Activated CD8-positive, alpha-beta T cell treated with anti-CD3 and anti-CD28 coated beads for 36 hours (primary cell): ENCODE measurements at places on chromosomes 16 and 17. TPM values are rescaled to one million over a fixed set of nuclear protein-coding genes. Genes with fewer than 3 reads are reported as not detected.
A peak's percentile ranks its signal among the peaks of the same experiment; 100 is the strongest.

- DNase-seq: no peak
Measured at GRCh38 chr16:53334581-53334980, 99.7 kb upstream of the RBL2 start.

DNA sequence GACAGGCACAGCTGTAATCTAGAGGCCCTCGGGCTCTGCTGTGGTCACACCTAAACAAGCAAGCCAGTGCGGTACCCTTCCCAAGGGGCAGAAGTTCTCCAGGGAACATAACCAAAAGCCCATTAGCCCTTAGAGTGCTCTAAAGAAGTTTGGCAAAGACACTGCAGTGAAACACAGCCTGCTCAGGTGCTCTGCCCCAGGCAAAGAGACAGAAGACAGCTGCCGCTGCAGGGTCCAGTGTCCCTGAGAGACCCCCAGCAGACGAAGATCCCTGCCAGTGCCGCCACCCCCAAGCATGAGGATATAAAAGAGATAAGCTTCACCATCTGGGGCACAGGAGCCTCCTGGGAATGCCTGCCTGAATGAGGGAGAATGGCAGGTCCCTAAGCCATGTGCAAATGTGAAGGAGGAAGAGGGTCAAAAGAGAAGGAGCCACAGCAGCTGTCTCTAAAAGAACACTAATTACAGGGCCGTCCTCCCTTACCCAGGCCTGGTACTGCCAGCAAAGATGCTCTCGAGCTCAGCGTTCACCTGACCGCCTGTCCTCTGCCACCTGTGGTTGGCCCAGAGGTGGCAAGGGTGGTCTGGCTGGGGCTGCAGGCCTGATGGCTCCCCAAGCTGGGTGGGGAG, 29.7 kb downstream of the CUEDC1 start:
- DNase-seq: no peak

DNA sequence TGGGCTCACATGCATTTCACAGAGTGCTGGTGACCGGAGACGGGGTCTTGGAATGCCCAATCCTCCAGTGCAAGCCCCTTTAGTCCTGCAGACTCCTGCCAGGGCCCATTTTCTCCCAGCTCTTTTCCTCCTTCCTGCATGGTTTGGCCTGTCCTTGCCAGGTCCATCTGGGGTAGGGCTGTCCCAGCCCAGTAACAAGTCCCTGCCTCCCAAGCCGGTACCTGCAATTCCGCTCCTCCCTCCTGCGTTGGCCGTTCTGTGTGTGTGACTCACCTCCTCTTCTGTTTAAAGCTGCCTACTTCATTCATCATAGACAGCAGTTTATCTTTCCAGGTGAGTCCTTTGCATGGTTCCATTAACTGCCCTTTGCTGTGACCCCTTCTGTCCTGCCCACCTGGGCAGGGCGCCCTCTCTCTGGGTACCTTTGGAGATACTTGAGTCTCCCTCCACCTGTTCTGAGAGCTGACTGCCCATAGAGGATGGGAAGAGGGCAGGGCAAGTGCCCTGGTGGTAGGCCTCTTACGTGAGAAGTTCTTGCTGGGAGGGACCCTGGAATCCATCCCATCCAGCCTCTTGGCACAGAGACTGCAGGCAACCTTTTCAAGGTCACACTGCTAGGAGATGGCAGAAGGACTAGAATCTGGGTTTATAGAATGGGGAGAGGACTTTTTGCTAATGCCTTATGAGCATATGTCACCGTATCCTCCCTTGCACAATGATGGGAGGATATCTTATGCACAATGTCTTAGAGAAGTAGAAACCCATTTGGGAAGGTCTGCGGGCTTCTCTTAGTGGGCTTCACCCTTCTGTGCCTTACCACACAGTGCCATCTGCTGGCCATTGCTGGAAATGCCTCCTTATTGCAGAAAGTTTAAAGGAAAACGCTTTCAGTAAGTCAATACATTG, 29.7 kb upstream of the LGALS9 start:
- DNase-seq: peak; percentile 89

Gene TBC1D16
- 12.0 TPM for total RNA-seq

Gene ABCC12
- not detected for total RNA-seq

Gene CEP295NL
- total RNA-seq: not detected

GRCh38 chr16:58022601-58023371, 2.8 kb upstream of the MMP15 start:
- DNase-seq: no peak

Gene PRKCB
- 105 TPM for total RNA-seq

GRCh38 chr17:48612854-48613691, 2.0 kb downstream of the HOXB8 start:
- DNase-seq: peak; percentile 64

GRCh38 chr17:40695874-40696472, 7.6 kb downstream of the KRT24 start:
- DNase-seq: no peak

- no peak for DNase-seq
Measured at GRCh38 chr17:79587945-79588344, 22.9 kb downstream of the RBFOX3 start.

Gene ANKRD40CL
- not detected for total RNA-seq

DNA sequence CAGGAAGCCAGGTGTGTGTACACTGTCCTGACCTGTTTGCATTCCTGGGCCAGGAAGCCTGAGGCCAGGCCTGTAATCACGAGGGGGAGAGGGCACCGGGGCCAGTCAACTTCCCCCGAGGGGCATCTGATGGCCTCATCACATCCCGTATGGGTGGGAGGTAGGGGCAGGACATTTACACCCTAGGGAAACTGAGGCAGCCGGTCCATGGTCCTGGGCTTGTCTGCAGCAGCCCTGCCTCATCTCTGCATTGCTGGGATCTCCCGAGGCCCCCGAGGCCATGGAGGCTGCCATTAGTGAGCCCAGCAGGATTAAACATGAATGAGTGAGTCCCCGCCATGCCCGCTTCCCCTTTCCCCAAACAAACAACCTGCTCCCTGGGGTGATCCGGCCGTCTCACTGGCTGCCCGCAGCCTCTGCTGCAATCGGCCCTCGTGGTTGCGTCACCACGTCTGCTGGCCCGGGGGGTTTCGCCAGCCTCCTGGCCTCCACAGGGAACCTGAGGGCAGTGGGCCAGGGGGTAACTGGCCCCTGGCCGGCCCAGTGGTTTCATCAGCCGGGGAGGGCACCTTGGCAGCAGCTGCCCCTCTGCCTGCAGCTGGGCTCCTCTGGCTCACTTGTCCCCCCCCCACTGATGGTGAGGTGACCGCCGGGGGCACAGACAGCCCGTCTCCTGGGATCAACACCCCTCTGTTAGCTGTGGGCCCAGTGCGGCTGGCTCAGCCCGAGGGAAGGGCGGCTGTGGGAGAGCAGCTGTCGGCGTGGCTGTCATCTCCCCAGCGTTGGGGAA, 88.3 kb upstream of the GSE1 start:
- no peak for DNase-seq

DNA sequence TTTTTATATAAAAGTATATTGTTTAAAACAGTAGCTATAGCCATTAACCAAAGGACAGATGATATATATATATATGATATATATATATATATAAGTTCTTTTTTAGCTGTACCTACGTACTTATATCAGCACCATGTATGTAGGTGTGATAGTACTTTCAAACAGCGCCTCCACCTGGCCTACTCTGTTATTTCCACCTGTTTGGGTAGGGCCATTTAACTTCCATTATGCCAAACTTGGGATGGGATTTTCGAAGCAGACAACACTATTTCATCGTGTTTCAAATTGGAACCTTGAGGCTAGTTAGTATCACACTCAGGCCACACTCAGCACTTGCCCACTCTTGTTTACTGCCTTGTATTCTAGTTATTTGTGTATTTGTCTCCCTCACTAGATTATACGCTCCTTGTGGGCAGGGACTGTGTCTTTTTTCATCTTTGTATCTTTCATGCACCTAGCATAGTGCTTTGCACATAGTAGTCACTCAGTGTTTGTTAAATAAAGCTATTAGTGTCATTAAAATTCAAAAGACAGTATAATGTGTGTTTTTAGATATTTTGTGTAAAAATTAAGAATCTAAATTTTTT, 11.8 kb upstream of the CLTC start:
- DNase-seq: peak; percentile 71

- no peak for DNase-seq
Measured at GRCh38 chr16:468068-468821, 42.8 kb downstream of the RAB11FIP3 start.

GRCh38 chr17:17722081-17722905, 41.0 kb downstream of the RAI1 start:
- no peak for DNase-seq

Gene AGRP
- total RNA-seq: not detected

- DNase-seq: no peak
Measured at GRCh38 chr16:64627288-64627687, 494.6 kb downstream of the CDH11 start.

- DNase-seq: no peak
Measured at GRCh38 chr16:5621826-5622225, 524.2 kb upstream of the EEF2KMT start.

- DNase-seq: no peak
Measured at GRCh38 chr17:43599835-43600234, 53.7 kb upstream of the ETV4 start.

- DNase-seq: no peak
Measured at GRCh38 chr16:15049581-15050180, 6.2 kb downstream of the NTAN1 start.

Gene CA7
- total RNA-seq: not detected
